ENCODE measurements at places on chromosomes 6 and 20.

GRCh38 chr20:51060301-51060700, 37.4 kb upstream of the KCNG1 start:
- no peak for DNase-seq

GRCh38 chr20:20253744-20254330, 114.1 kb upstream of the INSM1 start:
- DNase-seq = no peak

- no peak for DNase-seq
These were observed 128.1 kb upstream of the CCN2 start for GRCh38 chr6:132079286-132079685.

DNA sequence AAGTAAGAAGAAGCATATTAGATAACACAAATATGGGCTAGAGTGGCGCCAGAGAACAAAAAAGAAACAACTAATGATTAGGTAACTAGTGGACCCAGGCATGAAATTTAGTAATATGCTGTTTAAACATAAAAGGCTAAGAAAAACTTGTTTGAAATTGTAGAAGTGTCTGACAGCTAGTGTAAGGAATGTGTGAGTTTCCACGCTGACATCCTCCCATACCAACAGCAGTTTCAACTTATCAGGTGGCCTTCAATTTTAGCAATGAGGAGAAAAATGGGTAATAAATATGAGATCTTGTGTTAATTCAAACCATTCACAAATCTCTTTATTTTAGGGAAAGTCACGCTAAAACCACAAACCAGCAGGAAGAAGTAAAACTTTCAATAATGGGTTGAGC, 440.2 kb upstream of the FLRT3 start:
- DNase-seq = no peak

- DNase-seq = no peak
These were observed 26.1 kb downstream of the MAN1A1 start for GRCh38 chr6:119323478-119323877.

DNA sequence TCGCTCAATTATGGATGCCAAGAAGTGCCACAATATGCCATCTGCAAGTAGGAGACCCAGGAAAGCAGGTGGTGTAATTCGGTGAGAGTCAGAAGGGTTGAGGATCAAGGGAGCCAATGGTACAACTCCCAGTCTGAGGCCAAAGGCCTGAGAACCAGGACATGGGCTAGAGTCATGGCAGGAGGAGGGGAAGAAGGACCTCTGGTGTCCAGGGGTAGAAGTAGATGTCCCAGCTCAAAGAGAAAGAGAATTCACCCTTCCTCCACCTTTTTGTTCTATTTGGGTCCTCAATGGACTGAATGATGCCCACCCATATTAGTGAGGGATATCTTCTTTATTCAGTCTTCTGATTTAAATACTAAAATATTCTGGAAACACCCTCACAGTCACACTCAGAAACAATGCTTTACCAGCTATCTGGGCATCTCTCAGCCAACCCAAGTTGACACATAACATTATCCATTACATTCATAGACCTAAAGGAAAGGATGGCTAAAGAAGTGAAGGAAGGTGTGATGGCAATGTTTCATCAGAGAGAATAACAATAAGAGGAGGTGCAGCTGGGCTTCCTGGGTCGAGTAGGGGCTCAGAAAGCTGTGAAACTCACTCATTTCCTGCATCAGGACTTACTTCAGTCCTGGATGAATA, 21.2 kb upstream of the HLA-DQA1 start:
- no peak for DNase-seq

DNA sequence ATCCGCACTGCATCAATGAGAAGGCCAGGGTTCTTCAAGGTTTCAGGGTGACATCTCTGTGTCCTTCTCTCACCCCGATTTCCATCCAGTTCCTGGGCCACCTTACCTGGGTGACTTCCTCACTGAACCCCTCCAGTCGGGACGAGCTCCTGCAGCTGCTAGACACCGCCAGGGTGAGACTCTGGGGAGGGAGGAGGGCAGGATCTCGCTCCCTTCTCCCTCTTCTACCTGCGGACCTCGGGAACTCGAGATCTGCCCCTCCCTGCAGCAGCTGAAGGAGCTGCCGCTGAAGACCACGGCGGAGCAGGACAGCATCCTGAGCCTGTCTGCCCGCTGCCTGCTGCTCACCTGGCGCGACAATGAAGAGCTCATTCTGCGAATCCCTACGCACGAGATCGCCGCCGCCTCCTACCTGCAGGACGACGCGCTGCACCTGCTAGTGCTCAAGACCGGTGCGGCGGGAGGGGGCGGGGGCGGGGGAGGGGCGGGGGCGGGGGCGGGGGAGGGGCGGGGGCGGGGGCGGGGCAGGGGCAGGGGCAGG, 7.5 kb downstream of the CCM2L start:
- DNase-seq = no peak

DNA sequence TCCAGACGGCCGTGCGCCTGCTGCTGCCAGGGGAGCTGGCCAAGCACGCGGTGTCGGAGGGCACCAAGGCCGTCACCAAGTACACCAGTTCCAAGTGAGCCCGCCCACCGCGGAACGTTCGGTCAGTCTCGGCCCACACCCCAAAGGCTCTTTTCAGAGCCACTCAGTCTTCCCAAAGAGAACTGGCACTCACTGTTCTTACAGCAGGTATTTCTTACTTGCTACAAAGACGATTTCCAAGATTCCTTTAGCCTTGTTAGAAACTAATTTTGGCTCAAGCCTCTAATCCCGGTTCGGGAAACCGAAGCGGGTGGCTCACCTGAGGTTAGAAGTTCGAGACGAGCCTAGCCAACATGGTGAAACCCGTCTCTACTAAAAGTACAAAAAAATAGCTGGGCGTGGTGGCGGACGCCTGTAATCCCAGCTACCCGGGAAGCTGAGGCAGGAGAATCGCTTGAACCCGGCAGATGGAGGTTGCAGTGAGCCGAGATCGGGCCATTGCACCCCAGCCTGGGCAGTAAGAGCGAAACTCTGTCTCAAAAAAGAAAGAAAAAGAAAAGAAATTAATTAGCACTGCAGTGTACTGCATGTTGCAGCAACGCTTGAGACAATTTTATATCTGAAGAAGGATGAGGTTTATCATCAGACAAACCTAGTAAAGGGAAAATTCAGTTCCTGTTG, 73.1 kb downstream of the OR2B2 start:
- peak; percentile 68 for DNase-seq

GRCh38 chr6:36113703-36114102, 16.6 kb upstream of the MAPK13 start:
- no peak for DNase-seq

GRCh38 chr6:24696097-24696496, 22.9 kb downstream of the C6orf62 start:
- DNase-seq = no peak

DNA sequence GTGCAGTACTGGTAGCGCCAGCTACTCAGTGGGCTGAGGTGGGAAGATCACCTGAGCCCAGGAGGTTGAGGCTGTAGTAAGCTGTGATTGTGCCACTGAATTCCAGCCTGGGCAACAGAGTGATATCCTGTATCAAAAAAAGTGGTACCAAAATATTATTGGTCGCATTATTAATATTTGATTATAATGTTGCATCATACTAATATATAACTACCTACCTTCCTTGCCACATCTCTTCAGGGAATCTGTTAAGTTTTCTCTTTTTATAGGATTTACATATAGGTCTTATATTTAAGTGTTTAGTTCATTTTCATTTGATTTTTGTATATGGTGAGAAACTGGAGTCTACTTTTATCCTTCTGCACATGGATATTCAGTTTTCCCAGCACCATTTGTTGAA, 66.3 kb upstream of the PHACTR3 start:
- no peak for DNase-seq

DNA sequence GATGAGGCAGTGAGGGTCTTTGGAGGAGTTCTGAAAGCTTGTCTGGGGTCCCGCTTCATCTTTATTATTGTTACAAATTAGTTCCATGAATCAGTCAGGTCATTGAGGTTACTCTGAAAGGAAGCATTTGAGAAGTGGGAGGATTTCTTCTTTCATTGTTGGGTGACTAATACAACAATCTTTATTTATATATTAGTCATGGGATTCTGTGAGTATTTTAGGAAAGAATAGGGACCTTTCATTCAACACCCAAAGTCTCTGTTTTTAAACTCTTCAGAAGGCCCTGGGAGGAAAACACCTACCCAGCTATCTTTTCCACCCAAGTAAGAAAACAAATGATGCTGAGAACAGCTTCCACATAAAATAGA, 98.3 kb downstream of the SOD2 start:
- DNase-seq = no peak

GRCh38 chr6:124495665-124496190, 466.5 kb upstream of the RNF217 start:
- no peak for DNase-seq

Measured in activated CD8-positive, alpha-beta memory T cell treated with anti-CD3 and anti-CD28 coated beads for 24 hours (primary cell).